ENCODE measurements at places on chromosomes 13 and 19. TPM values are rescaled to one million over a fixed set of nuclear protein-coding genes. Genes with fewer than 3 reads are reported as not detected.

Gene ZNF560
- total RNA-seq: not detected

Gene STOML3
- not detected for total RNA-seq

Gene ZNF85
- total RNA-seq: 1.9 TPM

Gene LILRA6
- total RNA-seq: 13.6 TPM

Gene LRRC4B
- total RNA-seq: 1.6 TPM

Gene C19orf38
- 1.0 TPM for total RNA-seq

- DNase-seq: no peak
These were observed 74.9 kb downstream of the SIPA1L3 start for GRCh38 chr19:37981785-37982475.

DNA sequence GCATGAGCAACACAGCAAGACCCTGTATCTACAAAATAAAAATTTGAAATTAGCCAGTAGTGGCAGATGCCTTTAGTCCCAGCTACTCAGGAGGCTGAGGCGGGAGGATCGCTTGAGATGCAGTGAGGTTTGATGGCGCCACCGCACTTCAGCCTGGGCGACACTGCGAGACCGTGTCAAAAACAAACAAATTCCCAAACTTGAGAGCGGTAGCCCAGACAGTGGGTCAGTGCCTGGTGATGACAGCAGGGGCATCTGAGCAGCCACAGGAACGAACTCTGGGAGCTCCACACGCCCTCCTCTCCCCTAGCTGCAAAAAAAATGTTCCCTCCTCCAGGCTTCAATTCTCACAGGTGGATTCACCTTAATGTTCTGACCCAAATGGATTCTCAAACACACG, 14.1 kb downstream of the ZNF490 start:
- DNase-seq: no peak

- no peak for DNase-seq
These were observed 2.2 kb downstream of the LHFPL6 start for GRCh38 chr13:39600766-39601165.

- DNase-seq: no peak
These were observed 800 bp upstream of the FGF22 start for GRCh38 chr19:638906-639252.

DNA sequence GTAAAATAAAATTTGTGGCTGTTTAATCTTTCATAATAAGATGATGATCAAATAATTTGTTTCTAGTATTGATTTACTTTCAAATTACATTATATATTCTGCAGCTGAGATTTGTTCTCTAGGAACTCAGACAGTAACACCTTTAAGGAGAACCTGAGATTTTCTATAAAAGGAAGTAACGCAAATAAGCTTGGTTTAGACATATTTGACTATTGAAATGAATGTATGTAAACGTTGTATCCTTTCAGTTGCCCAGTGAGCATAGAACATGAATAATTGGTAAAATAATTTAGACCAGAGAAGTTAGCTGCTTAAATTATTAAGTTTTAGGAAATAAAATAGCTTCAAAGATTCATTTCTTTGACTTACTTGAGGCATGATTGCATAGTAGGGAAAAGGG, 3.1 kb downstream of the CDK8 start:
- DNase-seq: no peak

DNA sequence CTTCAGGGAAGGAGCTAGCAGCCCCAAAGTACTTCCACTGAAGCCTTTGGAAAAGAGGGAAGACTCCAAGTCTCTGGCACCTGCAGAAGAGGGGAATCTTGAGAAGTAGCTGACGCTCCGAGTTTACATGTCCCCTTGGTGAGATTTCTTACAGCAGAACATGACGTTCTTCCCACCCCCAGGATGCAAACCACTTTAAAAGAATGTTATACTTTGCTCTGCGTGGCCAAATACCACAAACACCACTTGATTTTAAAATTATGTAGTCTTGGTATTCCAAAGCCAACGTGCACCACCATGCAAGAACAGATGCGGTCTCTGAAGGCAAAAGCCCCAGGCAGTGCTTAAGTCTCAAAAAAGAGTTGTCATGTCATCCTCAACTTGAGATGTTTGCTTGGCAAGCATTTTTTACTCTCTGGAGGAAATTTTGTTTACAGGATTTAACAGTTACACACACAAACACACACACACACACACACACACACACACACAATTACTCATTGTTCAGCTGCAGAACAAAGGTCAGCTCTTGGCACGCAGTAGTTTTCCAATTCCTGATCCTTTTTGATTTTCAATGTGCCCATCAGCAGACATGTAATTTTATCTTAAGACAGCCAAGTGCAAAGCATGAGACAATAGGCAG, 106.1 kb downstream of the RGCC start:
- no peak for DNase-seq

DNA sequence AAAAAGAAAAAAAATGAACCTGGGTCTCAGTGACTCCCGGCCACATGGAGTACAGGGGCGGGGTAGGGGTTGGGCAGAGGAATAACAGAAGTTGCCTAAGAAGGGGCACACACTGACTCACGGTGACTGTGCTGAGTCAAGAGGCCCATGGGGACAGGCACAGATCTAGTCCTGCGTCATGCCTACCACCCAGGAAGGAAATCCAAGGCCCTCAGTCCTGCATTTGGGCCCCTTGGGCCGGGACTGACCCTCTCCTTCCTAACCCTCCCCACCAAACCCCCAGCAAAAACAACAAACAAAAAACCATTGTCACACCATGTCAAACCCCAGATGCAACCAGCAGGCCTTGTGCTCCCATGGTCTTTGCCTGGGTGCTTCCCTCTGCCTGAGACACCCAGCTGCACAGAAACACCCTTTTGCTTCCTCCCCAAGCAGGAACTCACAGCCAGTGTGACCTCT, 9.6 kb upstream of the NOTCH3 start:
- DNase-seq: no peak

DNA sequence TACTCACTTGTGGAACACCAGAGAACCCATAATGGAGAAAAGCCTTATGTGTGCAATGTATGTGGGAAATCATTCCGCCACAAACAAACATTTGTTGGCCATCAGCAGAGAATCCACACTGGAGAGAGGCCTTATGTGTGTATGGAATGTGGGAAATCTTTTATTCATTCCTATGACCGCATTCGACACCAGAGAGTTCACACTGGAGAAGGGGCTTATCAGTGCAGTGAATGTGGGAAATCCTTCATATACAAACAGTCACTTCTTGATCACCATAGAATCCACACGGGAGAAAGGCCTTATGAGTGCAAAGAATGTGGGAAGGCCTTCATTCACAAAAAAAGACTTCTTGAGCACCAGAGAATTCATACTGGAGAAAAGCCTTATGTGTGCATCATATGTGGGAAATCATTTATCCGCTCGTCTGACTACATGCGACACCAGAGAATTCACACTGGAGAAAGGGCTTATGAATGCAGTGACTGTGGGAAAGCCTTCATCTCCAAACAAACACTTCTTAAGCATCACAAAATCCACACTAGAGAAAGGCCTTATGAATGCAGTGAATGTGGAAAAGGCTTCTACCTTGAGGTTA, 10.9 kb downstream of the ZNF549 start:
- DNase-seq: no peak

- no peak for DNase-seq
These were observed 85.2 kb upstream of the FAM216B start for GRCh38 chr13:42696191-42696590.

GRCh38 chr13:86541461-86541860, 742.2 kb upstream of the SLITRK6 start:
- DNase-seq: no peak

DNA sequence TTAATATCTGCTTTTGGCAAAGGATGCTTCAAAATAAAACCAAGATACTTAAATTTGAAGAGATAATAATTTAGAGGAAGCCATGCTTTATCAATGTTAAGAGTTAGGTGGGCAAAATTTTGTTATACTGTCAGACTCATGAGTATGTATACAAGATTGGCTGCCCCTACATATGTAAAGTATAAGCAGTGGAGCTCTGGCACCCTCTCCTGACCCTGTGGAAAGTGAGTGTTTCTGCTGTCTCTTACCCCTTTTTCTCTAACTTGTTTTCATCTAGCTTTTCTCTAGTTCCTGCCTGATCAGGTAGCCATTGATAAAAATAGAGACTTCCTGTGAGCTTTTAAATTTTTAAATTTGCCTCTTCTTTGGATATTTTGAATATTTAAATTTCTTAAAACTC, 710.9 kb upstream of the SPRY2 start:
- no peak for DNase-seq
